Progenitor cell of endocrine pancreas (in vitro differentiated cells): ENCODE measurements at places on chromosomes 2 and 18. TPM values are rescaled to one million over a fixed set of nuclear protein-coding genes. Genes with fewer than 3 reads are reported as not detected.

DNA sequence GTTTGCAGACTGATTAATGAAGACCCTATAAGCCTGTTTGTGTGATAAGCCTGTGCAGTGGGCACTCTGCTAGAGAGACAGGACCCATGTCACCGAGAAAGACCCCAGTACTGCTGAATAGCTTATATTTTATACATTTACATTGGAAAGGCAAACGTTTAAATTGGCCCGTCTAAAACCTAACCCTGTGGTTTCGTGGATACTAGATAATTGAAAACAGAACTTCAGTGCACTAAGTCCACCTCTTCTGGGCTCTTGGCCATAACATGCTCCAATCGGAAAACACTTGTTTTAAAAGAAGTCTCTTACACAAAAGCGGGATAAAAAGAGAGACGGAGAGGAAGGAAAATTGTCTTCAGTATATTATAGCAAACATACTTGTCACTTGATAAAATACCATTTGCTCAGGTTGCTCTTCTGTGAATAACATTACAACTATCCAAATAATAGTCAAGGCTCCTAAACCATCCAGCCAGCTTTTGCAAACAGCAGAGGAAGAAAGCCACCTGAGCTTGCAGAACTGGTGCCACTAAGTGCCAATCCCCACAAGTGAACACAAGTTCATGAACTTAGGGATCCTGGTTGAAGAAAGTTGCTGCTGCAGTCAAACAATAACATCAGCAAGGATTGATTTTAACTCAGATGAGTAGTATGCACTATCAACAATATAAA, 218.4 kb upstream of the FN1 start:
- H3K36me3 ChIP-seq = peaks cover 14% of the 10 kb centered on the region
- no peak for DNase-seq
- H3K27me3 ChIP-seq = no peaks in the 10 kb centered on the region
- no peak overlapping the region for H3K4me3 ChIP-seq
- H3K4me1 ChIP-seq = peaks cover 24% of the 10 kb centered on the region

GRCh38 chr2:16717477-16717876, 51.8 kb upstream of the CYRIA start:
- peak overlapping the region; percentile 15 for H3K27ac ChIP-seq
- H3K4me3 ChIP-seq = no peak overlapping the region
- H3K27me3 ChIP-seq = peaks cover 15% of the 10 kb centered on the region
- H3K36me3 ChIP-seq = no peaks in the 10 kb centered on the region
- no peak for DNase-seq

DNA sequence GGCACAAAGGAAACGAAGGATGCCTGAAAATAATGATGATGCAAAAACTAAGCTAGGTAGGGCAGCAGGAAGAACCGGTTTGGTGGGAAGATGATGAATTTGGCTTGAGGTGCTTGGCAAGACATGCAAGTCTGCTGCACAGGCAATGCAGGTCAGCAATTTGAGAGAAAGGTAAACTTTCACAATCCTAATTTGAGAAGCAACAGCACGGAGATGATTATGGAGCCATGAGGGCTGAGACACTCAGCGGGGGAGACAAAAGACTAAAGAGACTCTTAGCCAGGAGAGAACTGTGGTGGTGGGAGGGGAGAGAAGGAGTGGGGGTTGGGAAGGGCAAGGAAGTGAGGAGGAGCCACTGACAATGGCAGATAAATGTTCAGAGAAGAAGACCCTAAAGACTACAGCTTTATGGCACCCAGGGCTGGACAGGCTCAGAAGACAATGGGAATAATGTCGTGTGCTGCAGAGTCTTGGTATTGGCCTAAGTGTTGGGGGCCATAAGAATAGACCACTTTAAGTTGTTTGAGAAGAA, 19.4 kb upstream of the RNF149 start:
- H3K36me3 ChIP-seq = peaks cover 1% of the 10 kb centered on the region
- H3K4me3 ChIP-seq = no peak overlapping the region
- H3K4me1 ChIP-seq = peaks cover 17% of the 10 kb centered on the region
- no peaks in the 10 kb centered on the region for H3K27me3 ChIP-seq
- no peak overlapping the region for H3K27ac ChIP-seq

- no peak for DNase-seq
- no peak overlapping the region for H3K4me3 ChIP-seq
- H3K27me3 ChIP-seq = no peaks in the 10 kb centered on the region
- H3K27ac ChIP-seq = no peak overlapping the region
Observed at GRCh38 chr2:25790074-25790790, 88.1 kb downstream of the ASXL2 start.

GRCh38 chr2:98985905-98986666, 50.1 kb upstream of the CRACDL start:
- peaks cover 2% of the 10 kb centered on the region for H3K36me3 ChIP-seq
- H3K4me1 ChIP-seq = no peaks in the 10 kb centered on the region
- no peak for DNase-seq
- no peaks in the 10 kb centered on the region for H3K27me3 ChIP-seq
- no peak overlapping the region for H3K4me3 ChIP-seq

GRCh38 chr2:40173276-40173675, 278.6 kb downstream of the SLC8A1 start:
- H3K4me1 ChIP-seq = peaks cover 8% of the 10 kb centered on the region
- no peaks in the 10 kb centered on the region for H3K36me3 ChIP-seq
- no peak overlapping the region for H3K27ac ChIP-seq
- H3K4me3 ChIP-seq = no peak overlapping the region
- DNase-seq = no peak

GRCh38 chr2:115364093-115364492, 921.7 kb downstream of the DPP10 start:
- no peak overlapping the region for H3K4me3 ChIP-seq
- H3K27me3 ChIP-seq = no peaks in the 10 kb centered on the region
- peaks cover 2% of the 10 kb centered on the region for H3K4me1 ChIP-seq
- DNase-seq = no peak

GRCh38 chr2:9697909-9698308, 67.1 kb upstream of the YWHAQ start:
- no peaks in the 10 kb centered on the region for H3K36me3 ChIP-seq
- no peak for DNase-seq
- H3K4me3 ChIP-seq = no peak overlapping the region
- H3K4me1 ChIP-seq = peaks cover 8% of the 10 kb centered on the region
- H3K27ac ChIP-seq = no peak overlapping the region

GRCh38 chr18:48832938-48833700, 117.6 kb downstream of the SMAD7 start:
- no peak for DNase-seq
- no peaks in the 10 kb centered on the region for H3K27me3 ChIP-seq
- H3K27ac ChIP-seq = peak overlapping the region; percentile 93
- H3K4me1 ChIP-seq = peaks cover 42% of the 10 kb centered on the region

DNA sequence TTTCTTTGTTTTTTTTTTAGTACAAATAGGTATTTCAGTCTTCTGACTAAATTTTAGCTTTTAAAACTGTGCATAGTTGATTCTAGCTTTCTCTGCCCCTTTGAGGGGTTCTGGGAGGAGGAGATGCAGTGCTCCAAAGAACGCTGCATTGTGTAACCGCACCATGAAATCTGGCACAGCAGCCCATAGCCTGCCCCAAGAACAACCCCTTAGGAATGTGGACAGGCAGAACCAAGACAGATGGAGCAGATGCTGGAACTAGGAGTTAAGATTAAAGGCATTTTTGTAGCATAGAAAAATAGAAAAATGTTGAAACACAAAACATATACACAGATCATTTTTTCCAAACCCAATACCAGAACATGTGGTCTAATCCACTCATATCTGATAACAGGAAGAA, 187.5 kb downstream of the SCG2 start:
- H3K27me3 ChIP-seq = peaks cover 13% of the 10 kb centered on the region
- peak overlapping the region; percentile 12 for H3K27ac ChIP-seq
- no peak for DNase-seq
- H3K4me3 ChIP-seq = no peak overlapping the region

DNA sequence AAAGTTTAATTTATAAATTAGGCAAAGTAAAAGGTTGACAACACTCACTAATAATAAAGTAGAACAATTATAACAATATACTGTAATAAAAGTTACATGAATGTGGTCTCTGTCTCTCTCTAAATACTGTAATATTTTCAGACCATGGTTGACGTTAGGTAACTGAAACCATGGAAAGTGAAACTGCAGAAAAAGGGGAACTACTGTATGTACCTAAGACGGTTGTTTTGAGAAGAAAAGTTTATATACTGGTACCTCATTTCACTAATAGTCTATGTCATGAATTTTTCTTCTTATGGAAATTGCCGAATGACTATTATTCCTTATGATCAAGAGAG, 166.7 kb upstream of the ZNF521 start:
- DNase-seq = no peak
- H3K36me3 ChIP-seq = no peaks in the 10 kb centered on the region
- no peak overlapping the region for H3K27ac ChIP-seq
- H3K27me3 ChIP-seq = no peaks in the 10 kb centered on the region

- H3K27me3 ChIP-seq = no peaks in the 10 kb centered on the region
- H3K36me3 ChIP-seq = peaks cover 8% of the 10 kb centered on the region
- DNase-seq = no peak
Observed at GRCh38 chr2:174563530-174564282, 33.9 kb downstream of the WIPF1 start.

DNA sequence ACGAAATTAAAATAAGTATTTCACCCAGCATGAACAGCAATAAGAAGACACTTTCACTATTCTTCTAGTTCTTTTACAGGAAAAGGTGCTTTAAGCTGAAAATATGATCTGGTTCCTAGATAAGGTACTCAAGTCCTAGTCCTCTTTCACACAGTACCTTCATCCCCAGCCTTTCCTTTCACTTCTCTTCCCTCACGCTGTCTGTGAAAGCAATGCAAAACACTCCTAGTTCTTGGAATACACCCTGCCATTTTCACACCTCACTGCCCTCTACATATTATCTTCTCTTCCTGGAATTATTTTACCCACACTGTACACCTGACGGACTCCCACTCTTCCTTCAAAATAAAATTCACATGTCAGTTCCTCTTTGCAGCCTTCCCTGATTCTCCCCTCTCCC, 82.9 kb downstream of the DNAH7 start:
- no peaks in the 10 kb centered on the region for H3K36me3 ChIP-seq
- H3K4me3 ChIP-seq = no peak overlapping the region
- no peak for DNase-seq
- H3K4me1 ChIP-seq = no peaks in the 10 kb centered on the region
- H3K27ac ChIP-seq = no peak overlapping the region
- H3K27me3 ChIP-seq = no peaks in the 10 kb centered on the region

DNA sequence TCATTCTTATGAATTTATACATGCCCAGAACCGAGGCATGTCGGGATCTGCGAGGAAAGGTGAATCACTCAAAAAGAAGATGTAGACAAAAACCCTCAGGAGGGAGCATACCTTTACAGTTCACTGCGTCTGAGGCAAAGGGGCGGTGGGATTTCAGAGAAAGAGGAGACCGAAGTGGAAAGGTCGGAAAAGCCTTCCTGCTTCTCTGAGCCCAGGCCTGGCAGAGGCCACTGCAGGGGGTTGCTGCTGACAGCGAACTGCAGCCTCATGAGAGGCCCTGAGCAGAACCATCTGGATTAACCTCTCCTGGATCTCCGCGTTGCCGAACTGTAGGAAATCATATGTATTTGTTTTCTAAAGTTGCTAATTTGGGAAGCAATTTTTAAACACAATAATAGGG, 713.1 kb upstream of the SOX11 start:
- no peak for DNase-seq
- H3K27me3 ChIP-seq = no peaks in the 10 kb centered on the region
- H3K4me3 ChIP-seq = no peak overlapping the region
- no peaks in the 10 kb centered on the region for H3K36me3 ChIP-seq
- no peak overlapping the region for H3K27ac ChIP-seq
- H3K4me1 ChIP-seq = no peaks in the 10 kb centered on the region

GRCh38 chr18:67144329-67144728, 372.2 kb downstream of the DSEL start:
- H3K4me3 ChIP-seq = no peak overlapping the region
- H3K27ac ChIP-seq = no peak overlapping the region
- no peaks in the 10 kb centered on the region for H3K27me3 ChIP-seq
- no peaks in the 10 kb centered on the region for H3K36me3 ChIP-seq
- H3K4me1 ChIP-seq = peaks cover 22% of the 10 kb centered on the region

- no peaks in the 10 kb centered on the region for H3K27me3 ChIP-seq
- H3K36me3 ChIP-seq = no peaks in the 10 kb centered on the region
- no peak for DNase-seq
- H3K4me1 ChIP-seq = peaks cover 23% of the 10 kb centered on the region
- peak overlapping the region; percentile 97 for H3K27ac ChIP-seq
Observed at GRCh38 chr18:31943878-31944816, 1.2 kb upstream of the TRAPPC8 start.

DNA sequence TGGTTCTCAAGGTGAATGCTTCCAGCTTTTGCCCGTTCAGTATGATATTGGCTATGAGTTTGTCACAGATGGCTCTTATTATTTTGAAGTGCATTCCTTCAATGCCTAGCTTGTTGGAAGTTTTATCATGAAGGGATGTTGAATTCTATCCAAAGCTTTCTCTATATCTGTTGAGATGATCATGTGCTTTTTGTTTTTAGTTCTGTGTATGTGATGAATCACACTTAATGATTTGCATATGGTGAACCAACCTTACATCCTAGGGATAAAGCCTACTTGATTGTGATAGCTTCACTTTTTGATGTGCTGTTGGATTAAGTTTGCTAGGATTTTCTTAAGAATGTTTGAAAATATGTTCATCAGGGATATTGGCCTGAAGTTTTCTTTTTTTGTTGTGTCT, 112.1 kb downstream of the MBD2 start:
- H3K4me3 ChIP-seq = no peak overlapping the region
- no peaks in the 10 kb centered on the region for H3K36me3 ChIP-seq
- DNase-seq = no peak
- no peak overlapping the region for H3K27ac ChIP-seq
- H3K27me3 ChIP-seq = peaks cover 15% of the 10 kb centered on the region

- H3K4me1 ChIP-seq = no peaks in the 10 kb centered on the region
- no peak overlapping the region for H3K27ac ChIP-seq
- no peak overlapping the region for H3K4me3 ChIP-seq
- no peak for DNase-seq
- peaks cover 3% of the 10 kb centered on the region for H3K27me3 ChIP-seq
Observed at GRCh38 chr2:74401891-74402290, 19.5 kb downstream of the C2orf81 start.

NT5C1B gene
- not detected in 2 replicates for total RNA-seq

ESCO1 gene
- total RNA-seq = 20.0 and 22.8 TPM in 2 replicates

ANKAR gene
- 9.0 and 10.3 TPM in 2 replicates for total RNA-seq

CREG2 gene
- total RNA-seq = 0.65 and 1.3 TPM in 2 replicates

KCTD1 gene
- 29.5 and 34.0 TPM in 2 replicates for total RNA-seq

HOXD8 gene
- total RNA-seq = not detected in 2 replicates

ZNF142 gene
- total RNA-seq = 42.2 and 43.1 TPM in 2 replicates

C1GALT1C1L gene
- total RNA-seq = 0.57 TPM in 1 of 2 replicates, not detected in the other
